ENCODE measurements at places on chromosomes 5 and 9. TPM values are rescaled to one million over a fixed set of nuclear protein-coding genes. Genes with fewer than 3 reads are reported as not detected.

GRCh38 chr5:172776235-172776594 is 5.2 kb upstream of the DUSP1 start:
- no peak overlapping the region for H3K27ac ChIP-seq
- H3K27me3 ChIP-seq, result no peaks in the 10 kb centered on the region
- H3K4me3 ChIP-seq, result no peak overlapping the region
- DNase-seq, result no peak

- no peaks in the 10 kb centered on the region for H3K27me3 ChIP-seq
- no peaks in the 10 kb centered on the region for H3K36me3 ChIP-seq
- peak; percentile 58 for DNase-seq
- no peak overlapping the region for H3K4me3 ChIP-seq
- H3K27ac ChIP-seq, result peak overlapping the region; percentile 81
- H3K4me1 ChIP-seq, result no peaks in the 10 kb centered on the region
Observed at GRCh38 chr5:32027717-32028458, 146.2 kb downstream of the GOLPH3 start.

DNA sequence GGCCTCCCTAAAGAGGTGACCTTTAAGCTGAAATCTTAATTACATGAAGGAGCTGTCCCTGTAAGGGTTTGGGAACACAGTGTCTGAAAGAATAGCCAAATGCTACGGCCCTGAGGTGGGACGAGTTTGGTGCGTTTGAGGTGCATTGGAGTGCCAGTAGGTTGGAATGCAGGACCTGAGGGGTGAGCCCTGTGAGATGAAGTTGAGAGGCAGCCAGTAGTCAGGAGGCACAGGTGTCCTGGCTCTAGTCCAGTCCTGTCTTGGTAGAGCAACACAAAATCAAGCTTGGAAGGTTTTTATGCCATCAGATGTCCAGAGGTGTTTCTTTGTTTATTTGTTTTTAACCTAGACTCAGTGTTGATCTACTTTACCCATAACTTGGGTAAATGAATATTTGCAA is 108.5 kb downstream of the ARHGAP26 start:
- no peak for DNase-seq
- H3K27ac ChIP-seq, result no peak overlapping the region
- H3K36me3 ChIP-seq, result no peaks in the 10 kb centered on the region

GRCh38 chr9:35557320-35557719 is 47.7 kb upstream of the TESK1 start:
- H3K27me3 ChIP-seq, result no peaks in the 10 kb centered on the region
- H3K4me1 ChIP-seq, result no peaks in the 10 kb centered on the region
- no peak overlapping the region for H3K4me3 ChIP-seq
- H3K27ac ChIP-seq, result no peak overlapping the region

Gene TLX3
- total RNA-seq, result not detected
